Endothelial cell of umbilical vein (primary cell): ENCODE measurements at places on chromosomes 11 and 22. TPM values are rescaled to one million over a fixed set of nuclear protein-coding genes. Genes with fewer than 3 reads are reported as not detected.

The ADAMTS8 gene
- not detected in 2 replicates for polyA plus RNA-seq

The MPPED2 gene
- polyA plus RNA-seq, result not detected in 2 replicates

The SMIM35 gene
- not detected in 2 replicates for polyA plus RNA-seq

The SERPIND1 gene
- polyA plus RNA-seq, result 0.72 and 0.94 TPM in 2 replicates

The YPEL1 gene
- 3.1 and 3.7 TPM in 2 replicates for polyA plus RNA-seq

The SYT12 gene
- polyA plus RNA-seq, result not detected in 2 replicates

The MEI1 gene
- 1.9 and 2.7 TPM in 2 replicates for polyA plus RNA-seq

The KRTAP5-9 gene
- 0.28 and 0.35 TPM in 2 replicates for polyA plus RNA-seq

The UBQLNL gene
- 0.48 and 0.54 TPM in 2 replicates for polyA plus RNA-seq

- peak; percentile 16 for DNase-seq
Observed at GRCh38 chr11:117232911-117233409, 489 bp downstream of the RNF214 start.

GRCh38 chr11:71153005-71153390, 99.4 kb downstream of the SHANK2 start:
- DNase-seq, result no peak

DNA sequence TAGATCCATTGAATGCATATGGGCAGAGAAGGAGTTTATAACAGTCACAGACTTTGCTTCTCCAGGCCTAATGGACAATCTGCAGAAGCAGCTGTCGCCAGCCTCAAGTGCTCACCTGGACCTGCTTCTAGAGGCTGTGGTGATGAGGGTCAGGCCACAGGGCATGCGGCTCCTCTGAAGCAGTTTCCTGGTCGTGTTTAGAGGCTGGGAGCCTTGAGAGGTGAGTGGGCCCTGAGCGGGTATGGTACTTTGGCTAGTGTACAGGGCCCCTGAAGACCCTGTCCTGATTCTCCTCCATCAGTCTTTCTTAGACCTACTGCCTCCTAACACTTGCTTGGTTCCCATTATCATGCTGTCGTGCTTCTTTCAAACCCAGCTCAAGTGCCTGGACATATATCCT, 41.2 kb downstream of the NXPE2 start:
- DNase-seq, result no peak

DNA sequence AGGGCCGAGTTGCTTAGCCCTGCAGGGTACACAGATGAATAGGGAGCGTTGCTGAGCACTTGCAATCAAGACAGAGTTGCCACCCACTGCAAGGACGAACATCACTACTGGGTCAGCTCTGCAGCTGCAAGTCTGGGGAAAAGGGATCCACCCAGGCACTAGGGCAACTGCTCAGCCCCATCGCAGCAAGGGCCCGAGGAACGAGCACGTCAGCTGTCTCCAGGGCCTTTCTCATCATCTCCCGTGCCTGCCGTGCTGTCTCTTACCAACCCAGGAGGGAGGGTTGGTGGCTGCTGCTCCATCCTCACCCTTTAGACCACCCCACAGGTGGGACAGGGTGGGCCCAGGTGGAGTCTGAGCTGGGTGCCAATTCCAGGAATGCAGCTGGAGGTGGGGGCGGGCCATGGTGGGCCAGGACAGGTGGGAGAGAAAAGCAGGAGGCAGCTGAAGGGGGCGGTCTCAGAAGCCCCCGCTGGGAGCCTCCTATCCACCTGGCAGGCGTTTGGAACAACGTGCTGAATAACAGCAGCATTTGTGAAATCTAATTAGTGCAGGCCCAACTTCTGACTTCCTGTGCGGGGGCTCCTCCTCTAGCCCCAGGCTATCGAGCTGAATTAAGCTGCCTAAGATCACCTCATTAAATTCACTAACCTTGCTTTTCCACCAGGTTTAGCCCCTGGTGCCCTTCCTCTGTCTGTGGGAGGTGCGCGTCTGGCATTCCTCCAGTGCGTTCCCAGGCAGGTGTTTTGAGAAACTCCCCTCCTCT, 252.5 kb downstream of the ST3GAL4 start:
- DNase-seq, result no peak

GRCh38 chr11:282630-283360, 4.6 kb downstream of the NLRP6 start:
- no peak for DNase-seq

DNA sequence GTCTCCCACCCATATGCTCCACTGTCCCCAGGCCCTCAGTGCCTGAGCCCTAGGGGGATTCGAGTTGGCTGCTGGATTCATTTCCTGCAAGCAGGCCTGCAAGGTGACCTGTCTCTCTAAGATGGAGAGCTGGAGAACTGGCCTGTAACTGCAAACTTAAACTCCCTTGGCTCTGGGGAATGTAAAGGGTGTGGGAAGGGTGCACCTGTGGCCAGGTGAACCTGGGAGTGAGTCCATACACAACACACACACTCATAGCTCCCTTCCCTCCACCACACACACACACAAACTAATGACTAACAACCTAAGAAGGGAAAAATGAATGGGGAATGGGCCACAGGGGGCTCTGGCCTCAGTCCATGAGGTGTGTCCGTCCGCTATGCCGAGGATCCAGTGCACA, 14.5 kb downstream of the SMTNL1 start:
- DNase-seq, result no peak

DNA sequence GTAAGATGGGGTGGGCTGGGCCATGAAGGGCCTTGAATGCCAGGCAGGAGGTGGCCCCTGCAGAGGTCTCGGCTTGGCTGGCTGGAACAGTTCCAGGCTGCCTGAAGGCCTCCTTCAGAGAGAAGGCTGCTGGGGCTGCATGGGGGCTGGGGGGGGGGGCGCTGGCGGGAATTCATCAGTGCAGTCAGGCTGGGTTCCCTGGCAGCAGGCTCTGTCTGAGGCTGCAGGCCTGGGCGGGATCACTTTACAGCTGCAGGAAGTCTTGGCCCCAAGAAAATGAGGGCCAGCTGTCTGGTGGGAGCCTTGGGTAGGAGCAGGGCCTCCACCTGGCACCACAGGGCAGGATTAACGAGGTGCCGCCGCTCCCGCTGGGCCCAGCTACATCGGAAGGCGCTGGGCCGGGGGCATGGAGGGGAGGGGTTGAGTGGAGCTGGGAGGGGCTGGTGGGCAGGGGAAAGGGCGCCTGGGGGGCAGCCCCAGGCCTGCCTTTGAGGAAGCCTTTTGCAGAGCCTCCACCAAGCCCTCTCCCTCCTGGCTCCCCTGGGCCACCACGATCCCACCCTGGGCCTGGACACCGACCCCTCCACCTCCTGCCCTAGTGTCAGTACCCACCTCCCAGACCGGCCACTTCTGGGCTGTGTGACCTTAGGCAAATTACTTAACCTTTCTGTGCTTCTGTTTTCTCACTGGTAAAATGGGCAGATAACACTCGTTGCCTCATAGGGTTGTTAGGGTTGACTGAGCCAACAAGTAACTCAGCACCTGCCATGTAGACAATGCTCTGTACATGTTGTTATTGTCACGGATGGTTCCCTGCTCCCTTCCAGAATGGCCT, 31.0 kb upstream of the HMOX1 start:
- DNase-seq, result no peak

- DNase-seq, result no peak
Observed at GRCh38 chr22:50078761-50079160, 6.5 kb downstream of the MLC1 start.

- no peak for DNase-seq
Observed at GRCh38 chr11:44452827-44453572, 112.5 kb upstream of the CD82 start.

GRCh38 chr22:25660336-25660735, 81.7 kb upstream of the MYO18B start:
- DNase-seq, result no peak

DNA sequence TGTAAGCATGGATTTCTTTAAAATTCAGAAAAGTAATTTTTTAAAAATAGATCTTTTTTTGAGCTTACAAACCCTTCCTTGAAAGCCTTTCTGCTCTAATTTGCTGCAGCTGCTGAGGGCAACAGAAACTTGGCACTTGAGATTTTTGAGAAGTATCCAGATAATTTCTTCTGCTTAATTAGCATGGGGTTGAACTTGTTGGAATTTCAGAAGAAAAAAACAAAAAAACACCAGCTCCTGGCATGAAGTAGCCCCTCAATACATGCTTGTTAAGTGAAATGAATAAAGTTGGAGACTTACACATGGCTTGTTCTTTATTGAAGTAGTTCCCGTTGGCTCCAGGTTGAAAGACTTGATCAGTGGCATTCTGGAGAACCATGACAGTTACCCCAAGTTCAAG, 331.4 kb upstream of the RAG2 start:
- DNase-seq, result no peak

DNA sequence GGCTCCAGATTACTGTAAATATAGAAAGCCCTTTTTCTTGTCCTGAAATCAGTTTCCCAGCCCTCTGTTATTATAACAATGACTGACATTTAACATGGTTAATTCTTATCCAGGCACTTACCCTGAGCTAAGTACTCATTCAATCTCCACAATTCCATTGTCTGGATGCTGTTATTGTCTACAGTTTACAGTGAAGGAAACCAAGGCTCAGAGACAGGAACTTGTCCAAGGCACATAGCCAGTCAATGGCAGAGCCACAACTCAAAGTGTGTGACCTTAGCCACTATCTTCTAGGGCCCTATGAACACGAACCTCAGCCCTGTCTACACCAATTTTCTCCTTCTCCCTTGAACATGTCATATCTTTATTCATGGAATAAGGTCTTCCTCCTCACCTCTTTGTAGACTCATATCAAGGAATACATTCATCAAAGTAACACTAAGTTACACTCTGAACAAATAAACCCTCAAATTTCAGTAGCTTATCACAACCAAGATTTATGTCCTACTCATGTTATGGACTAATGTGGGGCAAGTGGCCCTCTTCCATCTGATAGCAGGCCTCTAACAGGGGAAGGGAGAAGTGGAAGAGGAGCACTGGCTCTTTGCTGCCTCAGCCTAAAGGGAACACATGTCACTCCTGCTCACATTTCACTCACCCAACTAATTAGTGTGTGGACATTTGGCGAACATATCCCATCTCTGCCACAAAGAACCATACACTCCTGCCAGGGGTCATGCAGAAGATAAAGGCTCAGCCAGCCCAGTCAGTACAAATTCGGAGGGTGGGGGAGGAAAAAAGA, 39.3 kb upstream of the APLNR start:
- peak; percentile 74 for DNase-seq

DNA sequence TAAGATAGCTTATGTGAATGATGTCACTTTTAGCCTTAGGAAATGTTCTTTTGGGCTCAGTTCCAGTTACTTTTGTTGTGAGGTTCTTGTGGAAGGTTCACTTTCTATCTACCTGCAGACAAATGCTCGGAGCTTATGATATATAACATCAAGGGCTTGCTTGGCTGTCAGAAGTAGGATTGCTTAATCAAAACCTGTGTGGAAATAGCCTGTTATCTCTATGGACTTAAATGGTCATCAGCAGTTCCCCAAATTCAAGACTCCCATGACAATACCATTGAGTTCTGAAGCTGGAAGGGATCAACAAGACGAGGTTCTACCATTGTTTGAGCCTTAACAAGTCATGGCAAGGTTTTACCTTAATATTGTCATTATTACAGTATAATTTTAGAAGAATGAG, 43.8 kb downstream of the FLI1 start:
- DNase-seq, result no peak

GRCh38 chr11:9148035-9148434, 56.6 kb upstream of the SCUBE2 start:
- no peak for DNase-seq

- no peak for DNase-seq
Observed at GRCh38 chr22:43887391-43887790, 4.4 kb downstream of the PNPLA5 start.

- DNase-seq, result no peak
Observed at GRCh38 chr11:36750349-36750748, 152.3 kb upstream of the RAG2 start.

- no peak for DNase-seq
Observed at GRCh38 chr11:48044577-48044976, 64.2 kb downstream of the PTPRJ start.

GRCh38 chr11:131370090-131370751, at the start of gene NTM:
NTM (plus strand) TSS chr11:131370615.
- no peak for DNase-seq

DNA sequence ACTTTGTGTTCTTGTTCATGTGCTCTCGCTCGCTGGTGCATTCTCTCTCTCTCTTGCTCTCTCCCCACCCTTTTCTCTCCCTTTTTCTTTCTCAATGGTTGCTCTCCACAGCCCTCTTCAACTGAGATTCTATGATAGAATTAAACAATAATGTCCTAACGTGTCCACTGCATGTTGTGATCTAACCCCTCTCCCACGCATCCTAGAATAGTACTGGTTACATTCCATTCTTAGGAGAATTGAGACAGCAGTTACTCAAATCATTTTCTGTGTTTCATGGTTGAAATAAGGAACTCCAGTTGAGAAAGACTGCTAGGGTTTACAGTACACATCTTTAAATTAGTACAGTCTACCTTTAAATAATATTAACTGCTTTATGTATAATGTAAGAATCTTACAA, 318.1 kb upstream of the PITPNB start:
- DNase-seq, result no peak

DNA sequence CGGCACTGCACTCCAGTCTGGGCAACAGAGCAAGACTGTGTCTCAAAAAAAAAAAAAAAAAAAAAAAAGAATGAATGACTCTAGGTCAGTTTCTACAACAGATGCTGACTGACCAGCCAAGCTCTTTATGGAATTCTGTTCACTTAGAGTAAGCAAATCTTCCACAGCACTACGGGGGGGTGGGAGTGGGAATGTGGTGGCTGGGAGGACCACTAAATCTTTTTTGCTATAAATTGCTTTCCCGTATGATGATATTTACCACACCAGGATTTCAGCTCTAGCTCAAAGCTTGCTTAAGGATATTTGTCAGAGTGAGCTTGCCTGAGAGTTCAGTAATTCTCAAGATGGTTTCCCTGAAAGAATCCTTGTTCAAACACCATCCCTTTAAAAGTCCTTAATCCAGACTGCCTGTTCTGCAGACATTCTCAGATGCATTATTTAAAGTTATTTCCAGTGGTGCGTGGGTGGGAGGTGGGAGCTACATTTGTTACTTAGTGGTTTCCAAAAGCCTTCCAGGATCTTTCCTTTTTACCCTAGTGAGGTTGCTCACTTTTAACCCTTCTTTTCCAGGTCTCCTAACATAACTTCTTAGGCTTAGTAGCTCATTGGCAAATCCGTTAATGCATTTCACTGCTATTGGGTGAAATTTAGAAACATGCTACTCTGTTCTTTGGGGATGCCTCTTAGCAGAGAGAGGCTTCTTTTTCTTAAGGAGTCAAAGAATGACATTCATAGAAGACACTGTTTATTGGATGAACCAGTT, 65.9 kb downstream of the UBASH3B start:
- DNase-seq, result no peak

DNA sequence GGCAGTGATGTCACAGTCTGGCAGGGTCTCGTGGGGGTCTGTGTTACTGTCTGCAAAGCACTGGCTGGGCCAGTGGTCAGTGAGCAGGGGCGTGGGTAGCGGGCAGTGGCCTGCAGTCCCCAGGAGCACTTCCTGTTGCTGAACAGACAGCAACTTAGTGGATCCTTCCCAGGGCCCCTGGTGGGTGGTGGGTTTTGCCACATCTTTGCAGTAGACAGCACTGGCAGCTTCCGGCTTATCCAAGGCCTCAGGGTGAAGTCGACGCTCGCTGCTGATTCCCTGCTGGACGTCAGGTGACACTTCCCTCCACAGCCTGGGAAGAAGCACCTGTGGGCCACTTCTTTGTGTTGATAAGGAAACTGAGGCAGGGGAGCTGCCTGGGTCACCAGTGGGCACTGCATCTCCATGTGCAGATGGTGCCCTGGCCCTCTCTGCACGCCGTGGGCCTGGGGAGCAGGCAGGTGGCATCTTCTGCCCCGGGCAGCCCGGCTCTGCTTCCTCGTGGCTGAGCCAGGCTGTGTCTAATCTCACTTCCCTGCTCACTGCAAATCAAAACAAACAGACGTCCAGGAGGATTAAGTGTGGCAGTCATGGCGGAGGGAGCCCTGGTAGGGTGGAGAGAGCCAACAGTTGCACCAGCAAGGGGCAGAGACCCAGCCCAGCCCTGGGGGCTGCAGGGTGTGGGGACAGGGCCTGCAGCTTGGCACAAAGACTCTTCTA, 79.8 kb downstream of the KCNQ1 start:
- DNase-seq, result no peak
